ENCODE measurements at places on chromosomes 2 and 18. TPM values are rescaled to one million over a fixed set of nuclear protein-coding genes. Genes with fewer than 3 reads are reported as not detected.
A peak's percentile ranks its signal among the peaks of the same experiment; 100 is the strongest.

The PCARE gene
- total RNA-seq: 0.06 TPM

The AQP12A gene
- total RNA-seq: not detected

The SNORC gene
- total RNA-seq: 3.1 TPM

The LCT gene
- 0.10 TPM for total RNA-seq

The IL37 gene
- 0.28 TPM for total RNA-seq

The ANKRD23 gene
- 5.6 TPM for total RNA-seq

- no peak for DNase-seq
Measured at GRCh38 chr2:102063487-102063911, 71.7 kb downstream of the IL1R2 start.

DNA sequence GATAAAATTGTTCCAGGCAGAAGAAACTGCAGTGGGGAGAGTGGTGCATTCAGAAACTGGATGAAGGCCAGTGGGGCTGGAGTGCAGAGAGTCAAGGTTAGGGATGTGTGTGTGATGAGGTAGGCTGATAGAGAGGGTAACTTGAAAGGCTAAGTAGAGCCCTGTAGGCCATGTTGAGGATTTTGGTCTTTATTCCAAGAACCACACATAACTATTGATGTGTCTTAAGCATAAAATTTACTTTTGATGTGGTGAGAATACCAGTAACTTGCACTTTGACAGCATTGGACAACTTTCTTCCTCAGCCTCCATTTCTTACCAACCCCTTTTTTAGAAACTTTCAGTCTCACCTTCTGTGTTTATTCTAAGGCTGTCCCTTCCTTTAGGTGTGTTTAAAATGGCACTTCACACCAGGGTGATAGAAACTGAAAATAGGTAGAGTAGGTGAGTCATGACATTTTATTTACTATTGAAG, 22.6 kb downstream of the MTX2 start:
- DNase-seq: no peak

GRCh38 chr2:31263636-31264190, 29.8 kb downstream of the EHD3 start:
- DNase-seq: no peak

DNA sequence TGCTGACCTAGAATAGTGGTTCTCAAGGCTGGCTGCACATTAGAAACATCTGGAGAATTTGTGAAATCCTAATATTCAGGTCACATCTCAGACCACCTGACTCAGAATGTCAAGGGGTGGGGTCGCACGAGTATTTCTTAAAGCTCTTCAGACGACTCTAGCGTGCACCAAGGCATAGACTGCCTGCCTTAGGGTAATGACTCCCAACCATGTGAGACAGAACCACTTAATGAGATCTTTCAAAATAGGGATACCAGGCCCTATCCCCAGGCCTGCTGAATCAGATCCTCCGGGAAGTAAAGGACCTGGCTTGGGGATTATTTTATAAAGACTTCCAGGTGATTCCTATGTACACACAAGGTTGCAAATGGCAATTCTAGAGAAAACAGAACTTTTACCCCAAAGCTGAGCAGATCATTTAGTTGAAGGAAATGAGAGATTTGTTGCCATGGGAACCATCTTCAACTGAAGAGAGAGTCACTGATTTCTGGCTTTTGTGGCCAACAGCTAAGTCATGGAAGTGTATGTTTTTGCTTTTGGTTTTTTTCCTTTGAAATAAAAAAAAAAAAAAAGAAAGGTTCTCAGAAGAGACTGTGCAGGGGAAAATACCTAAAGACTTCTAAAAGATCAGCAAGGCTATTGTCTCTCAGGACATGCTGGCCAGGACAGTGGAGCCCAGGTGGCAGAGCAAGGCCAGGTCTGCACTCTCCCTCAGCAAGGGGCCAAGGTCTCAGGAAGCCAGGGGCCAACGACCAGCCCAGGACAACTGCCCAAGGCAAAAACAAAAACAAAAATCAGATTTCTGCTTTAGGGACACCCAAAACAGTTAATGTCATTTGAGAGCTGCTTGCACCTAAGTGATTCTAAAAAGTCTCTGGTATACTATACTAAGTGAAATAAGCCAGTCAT, 15.3 kb upstream of the LOXHD1 start:
- no peak for DNase-seq

- DNase-seq: no peak
Measured at GRCh38 chr2:28119631-28120030, 229.1 kb downstream of the BABAM2 start.

- peak; percentile 62 for DNase-seq
Measured at GRCh38 chr2:186099826-186100225, 361.2 kb downstream of the FSIP2 start.

- DNase-seq: no peak
Measured at GRCh38 chr2:55111570-55112228, 61.4 kb upstream of the RTN4 start.

DNA sequence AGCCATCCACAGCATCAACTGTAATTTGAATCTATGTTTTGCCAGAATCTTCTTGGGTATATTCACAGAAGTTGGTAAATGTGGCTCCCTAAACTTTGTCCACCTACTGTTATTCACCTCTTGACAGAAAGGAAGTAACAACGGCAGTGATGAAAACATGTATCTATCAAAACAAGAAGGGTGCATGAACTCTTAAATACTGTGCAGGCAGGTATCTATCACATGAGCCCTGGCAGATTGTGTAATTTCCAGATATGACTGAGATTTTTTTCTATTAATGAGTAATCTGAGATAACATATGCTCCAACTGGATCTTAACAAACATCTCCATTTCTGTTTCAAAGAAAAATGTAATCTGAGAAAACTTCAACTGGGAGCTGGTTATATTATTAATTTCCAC, 36.6 kb downstream of the SFT2D3 start:
- DNase-seq: no peak

DNA sequence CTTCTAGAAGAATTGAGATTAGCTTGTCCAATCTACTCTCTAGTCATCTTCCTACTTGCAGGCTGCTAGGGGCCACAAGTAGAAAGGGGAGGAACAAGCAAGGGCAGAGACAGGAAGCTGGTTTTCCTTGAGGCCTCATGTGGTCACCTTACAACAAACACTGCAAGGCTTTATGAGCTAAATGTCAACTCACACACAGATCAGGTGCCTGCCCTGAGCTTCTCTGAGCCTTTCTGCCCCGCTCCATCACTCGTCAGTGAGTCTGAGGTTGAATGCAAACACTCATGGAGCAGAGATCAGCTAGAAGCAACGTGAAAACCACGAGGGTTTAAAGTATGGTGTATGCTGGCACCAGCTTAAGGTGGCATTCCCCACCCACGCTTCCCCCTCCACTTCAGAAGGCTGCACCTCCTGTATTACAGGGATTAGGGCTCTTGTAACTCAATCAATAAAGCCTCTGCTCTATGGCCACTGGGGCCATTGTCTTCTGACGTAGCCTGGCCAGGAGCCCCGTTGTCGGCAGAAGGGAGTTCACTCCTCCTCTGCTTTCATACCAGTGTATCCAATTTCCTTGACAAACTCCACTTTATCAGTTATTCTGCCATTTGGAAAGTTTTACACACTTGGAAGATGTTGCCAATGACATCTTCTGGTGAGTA, 5.4 kb upstream of the CRYGC start:
- DNase-seq: no peak
